ENCODE measurements at places on chromosomes 7 and 10. TPM values are rescaled to one million over a fixed set of nuclear protein-coding genes. Genes with fewer than 3 reads are reported as not detected.

The CPA2 gene
- 1.1 TPM for total RNA-seq

The CRYGN gene
- total RNA-seq = 0.88 TPM

The PNLIPRP1 gene
- 1.4 TPM for total RNA-seq

The ALOX5 gene
- 41.2 TPM for total RNA-seq

The ASZ1 gene
- total RNA-seq = not detected

The TACR2 gene
- total RNA-seq = 0.55 TPM

The FGFR2 gene
- total RNA-seq = 49.8 TPM

Data from adrenal gland (tissue), 19 donors.